Adipose tissue (tissue), 3 donors: ENCODE measurements at places on chromosomes 5 and 9. TPM values are rescaled to one million over a fixed set of nuclear protein-coding genes. Genes with fewer than 3 reads are reported as not detected.

DEPDC1B gene
- 0.15 TPM for polyA plus RNA-seq

RMRP gene
- 41.8 TPM for polyA plus RNA-seq

INSL6 gene
- polyA plus RNA-seq: not detected

KLHL3 gene
- 3.3 TPM for polyA plus RNA-seq

GPR151 gene
- not detected for polyA plus RNA-seq

RLN2 gene
- 0.41 TPM for polyA plus RNA-seq

SPINK13 gene
- polyA plus RNA-seq: not detected

CCDC192 gene
- 0.07 TPM for polyA plus RNA-seq

SLC34A3 gene
- 0.06 TPM for polyA plus RNA-seq

TGFBR1 gene
- 12.1 TPM for polyA plus RNA-seq

ITK gene
- polyA plus RNA-seq: 0.90 TPM

FAM151B gene
- polyA plus RNA-seq: 1.3 TPM

FAT2 gene
- 0.12 TPM for polyA plus RNA-seq

FIBCD1 gene
- 4.6 TPM for polyA plus RNA-seq

EQTN gene
- polyA plus RNA-seq: not detected

PCDHGC4 gene
- 0.15 TPM for polyA plus RNA-seq

GHR gene
- polyA plus RNA-seq: 108 TPM

PCDHA9 gene
- not detected for polyA plus RNA-seq

MSMP gene
- polyA plus RNA-seq: not detected

PDZD2 gene
- 38.9 TPM for polyA plus RNA-seq

SLC46A2 gene
- polyA plus RNA-seq: 0.05 TPM

ENTPD2 gene
- 1.3 TPM for polyA plus RNA-seq

SAXO1 gene
- 0.03 TPM for polyA plus RNA-seq

SCGB3A2 gene
- polyA plus RNA-seq: not detected

BRINP1 gene
- polyA plus RNA-seq: not detected

HNRNPA0 gene
- 29.6 TPM for polyA plus RNA-seq

CCNJL gene
- polyA plus RNA-seq: 0.09 TPM

FOXD4 gene
- polyA plus RNA-seq: not detected

ARSK gene
- polyA plus RNA-seq: 4.1 TPM
